ENCODE measurements at places on chromosomes 2 and 18.

DNA sequence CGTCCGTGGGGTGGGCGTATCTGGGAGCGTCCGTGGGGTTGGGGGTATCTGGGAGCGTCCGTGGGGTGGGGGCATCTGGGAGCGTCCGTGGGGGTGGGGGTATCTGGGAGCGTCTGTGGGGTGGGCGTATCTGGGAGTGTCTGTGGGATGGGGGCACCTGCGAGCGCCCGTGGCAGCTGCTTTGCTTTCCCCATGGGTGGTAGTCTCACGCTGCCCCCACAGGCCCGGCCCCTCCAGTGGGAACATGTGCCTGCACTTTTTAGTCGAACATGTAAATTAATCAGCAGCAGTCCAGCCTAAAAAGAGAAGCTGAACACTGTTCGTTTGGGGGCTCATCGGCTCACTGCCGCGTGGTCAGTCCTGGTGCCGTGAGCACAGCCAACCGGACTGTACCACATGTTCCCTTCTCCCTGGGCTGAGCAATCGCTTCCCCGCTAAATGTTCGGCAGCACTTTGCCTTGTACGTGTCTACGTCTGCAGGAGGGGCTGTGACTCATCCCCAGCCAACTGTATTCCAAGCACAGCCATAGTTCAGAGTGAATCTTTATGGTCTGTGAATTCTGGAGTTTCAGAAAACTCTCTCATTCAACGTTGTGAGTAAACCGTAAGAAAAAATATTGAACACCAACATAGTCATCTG lies 271.5 kb downstream of the AGAP1 start:
- DNase-seq = no peak

DNA sequence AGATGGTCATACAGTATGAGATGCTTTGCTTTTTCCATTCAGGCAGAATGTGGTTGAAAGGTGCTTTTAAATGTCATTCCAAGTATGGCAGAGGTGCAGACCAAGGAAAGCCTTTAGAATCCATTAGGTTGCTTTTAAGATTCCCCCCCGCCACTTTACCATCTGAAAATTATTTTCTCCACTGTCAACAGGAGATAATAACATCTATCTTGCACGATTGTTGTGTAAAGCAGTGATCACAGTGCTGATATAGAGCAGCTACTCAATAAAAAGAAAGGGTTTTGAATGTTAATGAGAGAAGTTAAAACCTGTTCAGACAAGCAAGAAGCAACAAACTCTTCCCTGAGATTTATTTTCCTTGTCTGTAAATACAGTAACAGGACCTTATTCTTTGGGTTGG lies 372.5 kb upstream of the GCFC2 start:
- no peak for DNase-seq

DNA sequence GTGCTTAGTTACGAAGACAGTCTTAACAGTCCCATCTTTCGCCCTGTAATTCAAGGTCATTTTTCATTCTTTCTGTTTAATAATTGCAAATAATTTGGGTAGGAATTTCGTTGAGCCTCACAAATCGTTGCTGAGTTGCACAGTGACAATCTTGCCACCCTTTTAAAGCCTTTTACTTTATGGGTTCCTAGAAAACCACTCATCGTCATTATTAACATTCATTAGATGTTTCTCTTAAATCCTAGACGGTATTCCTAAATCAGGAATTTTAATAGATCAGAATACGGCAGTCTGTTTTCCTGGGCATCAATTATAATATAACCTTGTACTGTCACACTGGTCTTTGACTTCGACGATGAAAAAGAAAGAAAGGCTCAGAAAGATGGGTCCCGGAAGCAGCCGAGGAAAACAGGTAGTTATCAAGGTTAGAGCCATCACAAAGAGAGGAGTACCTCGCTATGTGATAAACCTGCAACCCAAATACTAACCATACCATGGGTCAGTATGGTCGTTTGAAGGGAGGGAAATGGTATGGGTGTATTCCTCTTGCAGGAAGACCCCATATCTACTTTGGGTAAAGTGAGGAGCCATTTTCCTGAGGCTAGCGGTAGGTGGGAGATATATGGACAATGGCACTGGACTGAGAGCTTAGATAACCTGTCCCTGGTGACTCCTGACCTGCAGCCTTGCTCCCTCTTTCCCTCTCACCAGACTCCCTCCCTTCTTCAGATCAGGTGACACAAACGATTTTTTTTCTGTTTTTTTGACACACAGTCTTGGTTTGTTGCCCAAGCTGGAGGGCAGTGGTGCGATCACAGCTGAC lies 981 bp upstream of the SF3B1 start:
- no peak for DNase-seq

DNA sequence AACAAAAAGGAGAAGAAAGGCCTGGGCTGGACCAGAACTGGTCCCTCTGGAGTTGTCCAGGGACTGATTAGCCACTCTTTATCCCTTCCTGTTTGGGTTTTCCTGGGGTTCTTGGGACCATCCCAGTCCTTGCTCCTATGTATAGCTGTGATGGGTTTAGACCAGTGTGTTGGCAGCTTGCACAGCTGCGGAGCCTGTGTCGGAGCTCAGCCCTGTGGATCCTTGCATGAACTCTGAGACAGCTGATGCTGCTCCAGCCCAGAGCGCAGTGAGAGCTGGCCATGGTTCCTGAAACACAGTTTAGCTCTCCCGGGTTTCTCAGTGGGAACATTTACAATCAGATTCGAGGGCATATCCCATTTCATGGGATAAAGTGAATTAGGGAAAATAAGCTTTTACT lies 16.9 kb downstream of the IMPA2 start:
- DNase-seq = no peak

DNA sequence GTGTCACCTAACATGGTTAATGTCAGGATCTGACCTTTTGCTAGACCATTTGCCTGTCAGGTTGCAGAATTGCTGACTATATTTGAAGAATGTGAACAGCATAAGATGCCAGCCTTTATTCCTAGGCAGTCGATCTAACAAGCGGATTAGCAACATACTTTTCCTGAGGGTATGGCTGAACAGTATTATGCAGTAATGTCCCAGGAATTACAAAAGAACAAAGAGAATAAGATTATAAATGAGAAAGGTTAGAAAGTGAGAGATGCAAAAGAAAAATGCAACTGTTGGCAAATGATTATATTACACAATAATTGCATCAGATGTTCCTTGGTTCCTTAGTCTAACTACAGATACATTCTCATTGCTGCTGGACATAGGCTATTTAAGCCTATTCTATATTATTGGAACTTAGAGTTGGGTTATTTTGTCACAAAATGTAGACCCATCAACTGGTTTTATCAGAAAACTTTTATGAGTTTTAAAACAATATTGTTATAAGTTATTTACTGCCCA lies 647.1 kb upstream of the CRIM1 start:
- DNase-seq = no peak

GRCh38 chr2:89837962-89838625 lies 1146.6 kb downstream of the RPIA start:
- no peak for DNase-seq

DNA sequence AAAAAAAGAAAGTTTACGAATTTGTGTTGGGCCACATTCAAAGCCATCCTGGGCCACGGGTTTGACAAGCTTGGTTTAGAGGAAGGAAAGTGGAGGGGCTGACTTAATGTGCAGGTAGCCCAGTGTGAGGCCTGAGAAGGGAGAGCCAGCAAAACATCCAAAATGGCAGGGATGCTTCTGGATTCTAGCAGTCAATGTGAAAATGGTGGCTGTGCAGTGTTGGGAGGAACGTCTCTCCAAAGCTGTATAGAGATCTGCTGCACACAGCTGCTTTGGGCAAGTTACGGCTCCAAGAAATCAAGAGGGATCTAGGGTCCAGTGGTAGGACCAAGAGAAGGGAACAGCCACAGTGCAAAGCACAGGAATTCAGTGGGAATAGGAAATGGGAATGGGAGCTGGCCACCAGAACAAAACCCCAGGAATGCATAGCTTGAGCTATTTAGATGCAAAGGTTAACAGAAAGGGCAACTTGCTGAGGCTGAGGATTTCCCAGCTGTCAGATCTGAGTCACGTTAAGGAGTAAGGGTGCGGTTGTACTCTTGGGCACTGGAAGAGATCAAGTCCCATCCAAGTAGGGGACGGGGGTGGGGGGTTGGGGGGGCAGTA lies 70.6 kb downstream of the B3GNT2 start:
- no peak for DNase-seq

DNA sequence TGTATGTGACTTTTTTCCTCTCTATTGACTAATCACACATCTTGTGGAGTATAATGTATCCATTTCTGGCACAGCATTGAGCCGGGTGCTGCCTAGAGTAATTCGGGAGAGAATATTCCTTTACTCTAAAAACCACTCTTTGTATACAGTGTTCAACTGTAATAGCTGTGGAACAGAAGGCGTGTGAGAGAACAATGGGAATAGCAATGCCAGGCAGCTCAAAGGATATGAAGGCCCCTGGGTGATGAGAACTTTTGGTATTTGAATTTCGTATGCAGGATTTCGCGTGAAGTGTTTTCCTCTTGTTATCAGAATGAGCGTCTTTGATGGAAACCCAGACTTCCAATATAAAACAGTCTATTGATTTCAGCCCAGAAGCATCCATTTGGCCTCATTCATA lies 84.6 kb upstream of the MAP3K20 start:
- no peak for DNase-seq

DNA sequence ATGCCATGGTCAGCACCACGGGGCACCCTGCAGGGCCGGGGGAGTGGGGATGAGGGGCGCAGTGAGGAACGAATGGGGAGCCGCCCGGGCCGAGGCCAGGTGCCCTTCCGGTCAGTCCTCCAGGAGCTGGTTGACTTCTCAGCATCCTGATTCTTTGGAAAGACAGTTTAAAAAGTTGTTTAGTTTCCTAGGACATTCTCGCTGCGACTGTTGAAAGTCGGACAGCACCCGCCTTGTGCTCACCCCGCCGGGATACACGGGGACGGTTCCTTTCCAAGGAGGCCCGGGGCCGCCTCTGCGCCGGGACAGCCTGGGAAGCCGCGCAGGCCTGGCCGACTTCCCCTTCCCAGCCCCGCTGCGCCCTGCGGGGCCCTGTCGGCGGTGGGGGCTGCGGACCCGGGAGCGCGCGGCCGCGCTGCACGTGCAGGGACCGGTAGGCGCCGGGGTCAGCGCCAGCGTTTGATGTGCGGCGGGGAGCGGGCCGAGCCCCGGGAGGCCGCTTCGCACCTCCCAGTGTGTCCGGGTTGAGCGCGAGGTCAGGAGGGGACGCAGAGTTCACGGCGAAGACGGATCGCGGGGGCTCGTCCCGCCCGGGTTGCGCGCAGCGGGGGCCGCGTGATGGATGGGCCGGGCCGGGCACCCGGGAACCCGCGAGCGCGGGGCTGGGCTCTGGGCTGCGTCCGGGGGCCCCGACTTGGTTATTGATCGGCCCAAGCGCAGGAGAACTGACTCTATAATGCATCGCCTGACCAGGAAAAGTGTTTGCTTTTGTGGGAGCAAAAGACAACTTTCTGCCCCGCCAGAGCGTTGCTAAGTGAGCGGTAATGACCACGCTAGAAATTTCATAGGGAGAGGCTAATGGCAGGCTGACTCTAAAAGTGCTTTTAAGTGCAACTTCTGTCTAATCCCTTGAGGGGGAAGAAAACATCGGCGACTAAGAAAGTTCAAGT lies 28.0 kb upstream of the SMIM21 start:
- DNase-seq = no peak

- no peak for DNase-seq
These were observed 60.4 kb downstream of the SETBP1 start for GRCh38 chr18:44741085-44741484.

GRCh38 chr2:85716346-85716914 lies 22.3 kb downstream of the GNLY start:
- DNase-seq = no peak

- DNase-seq = no peak
These were observed 70.9 kb upstream of the TNP1 start for GRCh38 chr2:216930716-216931115.

GRCh38 chr2:220981926-220982325 lies 590.2 kb downstream of the EPHA4 start:
- DNase-seq = no peak

DNA sequence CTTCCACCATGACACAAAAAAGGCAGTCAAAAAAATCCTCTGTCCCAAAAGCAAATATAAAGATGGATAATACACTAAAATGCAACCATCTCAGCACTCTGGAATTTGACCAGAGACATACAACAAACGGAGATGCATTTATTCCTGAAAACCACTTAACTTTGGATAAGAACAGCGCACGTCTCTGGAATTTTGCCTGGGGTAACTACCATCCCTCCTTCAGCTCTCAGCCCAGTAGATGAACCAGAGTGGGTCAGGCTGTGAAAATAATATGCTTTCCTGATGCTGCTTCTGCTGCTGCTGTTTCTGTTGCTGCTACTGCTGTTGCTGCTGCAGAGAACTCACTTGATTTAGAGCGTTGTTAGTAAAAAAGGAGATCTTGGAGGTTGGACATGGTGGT lies 133.8 kb upstream of the ACVR2A start:
- DNase-seq = no peak

DNA sequence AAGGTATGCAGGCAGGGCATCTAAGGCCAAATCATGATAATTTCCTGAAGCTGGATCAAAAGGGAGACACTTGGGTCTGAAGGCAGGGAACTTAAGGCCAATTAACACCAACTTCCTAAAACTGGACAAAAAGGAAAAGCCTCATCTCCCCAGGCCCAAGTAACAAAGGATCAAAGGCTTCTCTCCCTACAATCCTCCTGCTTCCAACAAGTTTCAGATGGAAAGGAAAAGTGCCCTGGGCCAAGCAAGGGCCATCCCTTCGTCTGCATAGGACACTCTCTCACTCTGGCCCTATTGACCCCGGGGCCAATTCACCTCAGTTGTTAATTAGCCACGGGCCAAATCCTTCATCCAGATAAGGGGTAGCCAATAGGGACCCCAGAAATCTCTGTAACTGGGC lies 1335.8 kb upstream of the CDH2 start:
- no peak for DNase-seq

DNA sequence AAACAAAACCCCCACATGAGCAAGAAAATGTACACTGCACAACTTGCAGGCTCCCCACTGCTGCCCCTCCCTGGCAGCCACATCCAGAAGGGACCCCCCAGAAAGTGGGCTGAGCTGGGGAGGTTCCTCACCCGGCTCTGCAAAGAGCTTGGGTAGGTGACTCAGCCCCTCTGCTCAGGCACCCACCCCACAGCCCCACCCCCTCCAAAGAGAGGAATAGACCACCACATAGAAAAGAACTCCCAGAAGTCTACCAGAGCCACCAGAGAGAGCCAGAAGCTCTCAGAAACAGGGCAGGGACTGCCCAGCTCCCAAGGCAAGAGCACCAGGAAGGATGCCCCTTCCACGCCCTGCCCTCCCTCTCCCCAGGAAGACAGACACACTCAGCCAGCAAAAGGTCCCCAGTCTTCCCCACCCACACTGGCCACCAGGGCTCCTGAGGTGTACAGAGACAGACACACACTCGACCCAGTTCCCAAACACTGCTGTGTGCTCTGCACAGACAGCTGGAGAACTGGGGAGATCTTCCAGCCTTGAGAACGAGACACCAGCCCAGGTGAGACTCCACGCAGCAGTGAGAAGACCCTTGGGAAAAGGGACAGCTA lies 28.2 kb downstream of the BIN1 start:
- DNase-seq = no peak

GRCh38 chr2:144004742-144005141 lies 515.2 kb downstream of the ZEB2 start:
- no peak for DNase-seq

All from thoracic aorta (tissue), 2 donors.